NCI-H524 (cell line): ENCODE measurements at places on chromosomes 7 and 10.
A peak's percentile ranks its signal among the peaks of the same experiment; 100 is the strongest.

GRCh38 chr7:107931740-107932515, 40.9 kb downstream of the DLD start:
- DNase-seq: no peak

DNA sequence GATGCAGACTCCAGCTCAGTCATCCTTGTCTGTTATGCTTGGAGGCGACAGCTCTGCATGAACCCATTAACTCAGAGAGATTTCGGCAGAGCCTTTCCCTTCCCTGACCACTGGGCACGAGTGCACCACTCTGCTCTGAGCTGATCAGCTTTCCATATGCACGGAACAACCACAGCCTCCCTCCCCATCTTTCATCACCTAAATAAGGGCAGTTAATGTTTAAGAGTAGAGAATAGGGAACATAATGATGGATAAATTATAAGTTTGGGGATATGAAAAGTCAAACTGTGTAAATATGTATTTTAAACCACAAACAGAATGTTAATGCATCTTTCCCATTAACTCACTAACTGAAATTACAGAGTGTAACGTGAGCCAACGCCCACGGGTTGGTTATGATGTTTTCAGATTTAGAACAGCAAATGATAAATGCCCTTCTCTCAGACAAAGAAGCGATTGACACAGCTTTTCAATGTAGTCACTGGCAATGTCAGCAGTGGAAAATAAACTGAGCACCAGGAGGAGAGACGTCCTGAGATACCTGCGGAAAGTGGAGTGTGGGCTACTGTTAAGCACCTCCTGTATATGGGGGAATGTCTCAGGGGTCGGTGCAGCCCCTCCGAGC, 658.2 kb downstream of the LRMDA start:
- no peak for DNase-seq

GRCh38 chr7:1385809-1386622, 73.3 kb downstream of the MICALL2 start:
- DNase-seq: no peak

GRCh38 chr7:30804078-30804661, 33.0 kb downstream of the MINDY4 start:
- DNase-seq: no peak

GRCh38 chr10:17652585-17652984, 8.6 kb downstream of the STAM start:
- DNase-seq: no peak

- no peak for DNase-seq
These were observed 75.3 kb downstream of the TMEM168 start for GRCh38 chr7:112714917-112715316.

DNA sequence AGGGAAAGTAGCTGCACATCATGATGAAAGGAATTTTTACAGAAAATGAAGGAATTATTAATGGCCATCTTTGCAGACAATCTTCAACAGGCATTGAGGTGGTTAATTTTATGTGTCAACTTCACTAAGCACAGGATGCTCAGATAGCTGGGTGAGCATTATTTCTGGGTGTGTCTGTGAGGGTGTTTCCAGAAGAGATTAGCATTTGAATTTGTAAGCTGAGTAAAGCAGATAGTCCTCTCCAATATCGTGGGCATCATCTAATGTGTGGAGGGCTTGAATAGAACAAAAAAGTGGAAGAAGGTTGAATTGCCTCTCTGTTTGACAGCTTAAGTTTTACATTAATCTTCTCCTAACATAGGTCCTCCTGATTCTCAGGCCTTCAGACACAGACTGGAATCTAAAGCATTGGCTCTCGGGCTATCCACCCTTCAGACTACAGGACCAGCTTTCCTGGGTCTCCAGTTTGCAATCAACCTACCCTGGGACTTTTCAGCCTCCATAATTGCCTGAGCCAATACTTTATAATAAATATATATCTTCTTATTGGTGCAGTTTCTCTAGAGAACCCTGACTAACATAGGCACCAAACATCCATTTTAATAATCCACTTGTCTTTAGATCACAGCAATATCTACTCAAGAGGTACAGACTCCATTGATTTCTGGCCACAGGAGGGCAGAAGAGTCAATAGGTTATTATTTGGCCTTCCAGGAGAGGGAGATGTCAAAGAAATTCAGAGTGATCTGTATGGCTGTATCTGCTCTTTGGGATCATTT, 10.5 kb upstream of the CRPPA start:
- peak; percentile 32 for DNase-seq

DNA sequence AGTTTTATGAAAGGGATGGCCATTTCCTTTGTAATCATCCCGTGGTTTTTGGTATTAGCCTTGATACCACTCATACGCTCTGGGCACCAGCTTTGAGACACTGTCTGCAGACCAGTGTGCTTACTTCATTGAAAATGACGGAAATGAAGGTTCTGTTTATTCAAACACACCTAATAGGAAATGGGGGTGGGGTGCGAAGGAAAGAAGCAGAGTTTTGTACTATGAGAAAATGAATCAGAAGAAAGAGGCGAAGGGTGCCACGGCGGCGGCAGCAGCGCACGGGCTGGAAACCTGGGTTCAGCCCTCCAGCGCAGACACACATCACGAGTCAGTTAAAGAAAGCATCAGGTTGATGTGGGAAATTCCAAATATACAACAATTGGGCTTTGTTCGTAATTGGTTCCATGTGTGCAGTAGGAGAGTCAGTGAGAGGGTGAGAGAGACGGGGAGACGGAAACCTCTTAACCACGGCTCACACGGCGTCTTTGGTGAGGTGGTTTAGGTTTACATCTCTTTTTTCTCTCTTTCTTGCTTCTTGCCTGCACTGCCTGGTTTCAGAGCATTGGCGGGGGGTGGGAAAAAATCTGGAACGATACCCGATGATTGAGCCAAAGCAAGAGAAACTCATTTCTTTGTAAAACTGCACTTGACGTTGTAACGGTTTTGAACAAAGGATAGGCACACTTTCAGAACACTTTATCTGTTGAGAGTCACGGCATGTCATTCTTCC, 321.2 kb downstream of the FRMD4A start:
- DNase-seq: peak; percentile 2

DNA sequence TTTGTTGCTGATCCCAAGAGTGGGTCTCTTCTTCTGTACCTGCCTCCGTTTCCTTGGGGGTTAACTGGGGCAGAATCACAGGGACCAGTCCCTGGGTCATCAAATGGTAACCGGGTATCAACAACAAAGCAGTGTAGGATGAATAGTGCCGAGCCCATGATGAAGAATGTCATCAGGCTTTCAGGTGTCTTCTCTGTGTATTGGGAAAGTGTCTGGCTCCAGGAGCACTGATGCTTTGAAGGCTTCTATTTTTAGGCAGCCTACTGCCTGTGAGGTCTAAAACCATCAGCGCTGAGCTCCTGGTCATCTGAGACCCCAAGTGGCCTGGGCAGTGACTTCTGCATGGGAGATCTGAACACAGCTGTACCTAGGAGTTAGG, 48.2 kb upstream of the SHH start:
- no peak for DNase-seq

DNA sequence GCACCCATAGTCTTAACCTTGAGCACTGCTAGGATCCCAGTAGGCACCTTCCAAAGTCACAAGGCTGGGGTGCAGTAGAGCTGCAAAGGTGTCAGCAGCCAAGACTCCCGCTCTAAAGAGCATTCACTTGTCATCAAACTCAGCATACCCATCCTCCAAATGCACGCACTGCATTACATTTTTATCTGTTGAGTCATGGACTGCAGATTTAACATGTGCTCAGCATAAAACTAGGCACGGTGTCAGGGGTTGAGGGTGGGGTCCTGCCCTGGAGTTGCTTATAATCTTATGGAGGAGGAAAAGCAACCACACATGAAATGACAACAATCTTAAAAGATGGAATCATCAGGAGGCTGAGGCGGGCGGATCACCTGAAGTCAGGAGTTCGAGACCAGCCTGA, 102.6 kb downstream of the PARP12 start:
- DNase-seq: no peak

GRCh38 chr10:47077386-47077785, 166.2 kb downstream of the PTPN20 start:
- DNase-seq: no peak

- DNase-seq: no peak
These were observed 359.2 kb downstream of the PHF14 start for GRCh38 chr7:11332865-11333228.

DNA sequence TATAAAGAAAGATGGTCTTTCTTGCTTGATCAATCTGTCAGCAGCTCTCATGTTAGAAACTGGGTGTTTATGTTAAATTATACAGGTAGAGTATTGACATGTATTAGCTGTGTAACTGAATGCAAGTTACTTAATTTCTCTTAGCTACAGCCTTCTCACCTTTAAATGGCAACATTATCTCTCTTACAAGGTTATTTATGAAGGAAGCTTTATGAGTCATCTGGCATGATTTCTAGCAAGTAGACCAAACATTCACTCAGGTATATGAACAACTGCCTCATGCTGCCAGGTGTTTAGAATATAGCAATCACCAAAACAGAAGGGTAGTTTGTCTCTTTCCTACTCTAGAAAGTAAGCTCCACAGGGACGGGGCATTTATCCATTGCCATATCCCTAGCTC, 8.5 kb downstream of the ARL4A start:
- no peak for DNase-seq

DNA sequence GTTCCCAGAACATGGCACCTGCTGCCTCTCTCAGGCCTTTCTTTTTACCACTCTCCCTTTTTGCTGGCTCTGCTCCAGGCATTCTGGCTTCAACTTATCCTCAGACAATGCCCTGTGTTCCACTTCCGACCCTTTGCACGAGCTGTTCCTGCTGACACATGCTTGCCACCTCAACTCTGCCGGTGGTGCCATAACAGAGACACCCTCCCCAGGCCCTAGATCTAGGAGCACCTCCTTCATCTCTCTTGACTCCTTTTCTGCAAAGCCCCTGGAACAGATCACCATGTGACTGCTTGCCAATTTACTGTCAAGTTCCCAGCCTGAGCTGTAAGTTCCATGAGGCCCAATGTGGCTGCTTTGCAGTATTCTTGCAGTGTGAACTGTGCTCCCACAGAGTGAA, 256.0 kb upstream of the MKI67 start:
- DNase-seq: no peak

DNA sequence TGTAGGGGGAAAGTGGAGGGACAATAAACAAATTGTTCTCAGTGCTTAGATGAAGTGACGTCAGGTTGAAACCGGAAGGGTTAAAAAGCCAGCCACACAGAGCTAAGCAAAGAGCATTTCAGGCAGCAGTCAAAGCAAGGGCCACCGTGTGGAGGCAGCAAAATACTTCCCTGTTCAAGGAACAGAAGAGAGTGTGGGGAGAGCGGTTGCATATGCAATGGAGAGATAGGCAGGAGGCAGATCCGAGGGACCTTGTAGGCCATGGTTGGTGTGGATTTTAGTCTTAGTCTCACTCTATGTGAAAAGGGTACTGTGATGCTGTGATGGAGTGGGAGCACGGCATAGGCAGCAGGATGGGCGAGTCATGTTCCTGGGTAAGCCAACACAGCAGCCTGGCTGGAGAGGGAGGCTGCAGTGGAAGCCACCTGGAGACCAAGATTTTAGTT, 3.8 kb upstream of the STN1 start:
- no peak for DNase-seq

- peak; percentile 19 for DNase-seq
These were observed 1.1 kb downstream of the DENND11 start for GRCh38 chr7:141700848-141701371.

GRCh38 chr7:150972023-150972468, 6.1 kb downstream of the KCNH2 start:
- no peak for DNase-seq

GRCh38 chr10:122236690-122237306, 34.3 kb upstream of the BTBD16 start:
- no peak for DNase-seq

DNA sequence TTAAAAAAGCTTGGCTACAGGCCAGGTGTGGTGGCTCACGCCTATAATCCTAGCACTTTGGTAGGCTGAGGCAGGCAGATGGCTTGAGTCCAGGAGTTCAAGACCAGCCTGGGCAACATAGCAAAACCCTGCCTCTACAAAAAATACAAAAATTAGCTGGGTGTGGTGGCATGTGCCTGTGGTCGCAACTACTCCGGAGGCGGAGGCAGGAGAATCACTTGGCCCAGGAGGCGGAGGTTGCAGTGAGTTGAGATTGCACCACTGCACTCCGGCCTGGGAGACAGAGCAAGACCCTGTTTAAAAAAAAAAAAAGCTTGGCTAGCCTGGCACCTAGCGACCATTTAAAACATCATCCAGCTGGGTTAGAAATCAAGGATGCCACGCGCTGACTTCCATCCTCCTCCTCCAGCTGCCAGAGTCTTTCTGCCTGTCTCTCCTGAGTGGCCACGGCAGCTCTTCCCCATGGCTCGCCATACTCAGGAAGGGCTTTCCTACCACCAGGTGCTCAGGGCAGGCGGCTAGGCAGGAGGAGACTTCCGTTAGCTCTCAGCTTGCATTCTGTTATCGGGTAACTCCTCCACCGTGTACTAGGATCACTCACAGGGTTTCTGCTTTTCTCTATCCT, 45.0 kb downstream of the DENND2A start:
- no peak for DNase-seq

GRCh38 chr10:125720002-125720382, 483 bp downstream of the EDRF1 start:
- DNase-seq: no peak

GRCh38 chr10:99431190-99431760, 851 bp upstream of the GOT1 start:
- DNase-seq: no peak

GRCh38 chr10:132229834-132230556, 43.2 kb downstream of the DPYSL4 start:
- DNase-seq: no peak

GRCh38 chr10:90787393-90788198, 70.2 kb downstream of the HTR7 start:
- no peak for DNase-seq

- peak; percentile 79 for DNase-seq
These were observed 759 bp downstream of the FGFBP3 start for GRCh38 chr10:91908337-91909116.

DNA sequence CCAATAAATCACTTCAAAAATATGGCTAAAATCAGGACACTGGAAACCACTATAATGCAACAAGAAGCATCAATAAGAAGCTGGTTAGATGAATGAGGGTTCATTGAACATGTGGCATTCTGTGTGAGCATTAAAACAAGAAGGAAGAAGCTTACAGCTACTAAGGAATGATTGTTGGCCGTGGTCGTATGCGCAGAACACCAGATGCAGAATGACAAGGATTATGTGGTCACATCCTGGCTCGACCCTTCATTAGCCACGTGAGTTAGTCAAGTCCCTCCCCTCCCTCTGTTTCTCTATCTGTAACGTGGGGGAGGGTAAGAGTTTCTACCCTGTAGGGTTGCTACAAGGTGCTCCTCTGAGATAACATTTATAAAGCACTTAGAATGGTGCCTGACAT, 174.3 kb downstream of the ADAM12 start:
- DNase-seq: peak; percentile 7

GRCh38 chr7:86939197-86939814, 120.1 kb downstream of the ELAPOR2 start:
- DNase-seq: peak; percentile 55
